ENCODE measurements at places on chromosomes 2 and 18.

GRCh38 chr2:150062416-150062815, 425.1 kb downstream of the RND3 start:
- no peak for DNase-seq

GRCh38 chr2:37283207-37283606, 41.4 kb downstream of the PRKD3 start:
- no peak for DNase-seq

- DNase-seq: no peak
Observed at GRCh38 chr2:197251163-197251562, 59.4 kb downstream of the ANKRD44 start.

DNA sequence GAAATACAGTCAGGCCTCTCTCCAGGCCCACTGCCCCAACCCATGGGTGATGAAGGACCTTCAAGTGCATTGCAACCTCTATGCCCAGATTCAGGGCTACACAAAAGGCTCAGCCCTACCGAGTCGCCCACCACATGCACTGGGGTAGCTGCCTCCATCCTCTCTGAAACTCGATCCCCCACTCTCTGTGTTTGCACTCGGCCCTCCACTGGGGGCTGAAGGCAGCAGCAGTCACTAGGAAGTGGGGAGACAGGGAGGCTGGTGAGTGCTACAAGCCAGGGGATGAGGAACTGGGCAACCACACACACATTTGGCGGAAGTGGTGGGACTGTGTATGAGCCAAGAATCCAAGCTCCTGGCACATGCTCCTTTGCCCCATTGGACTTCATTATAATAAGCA, 94.6 kb downstream of the CERS6 start:
- DNase-seq: no peak

DNA sequence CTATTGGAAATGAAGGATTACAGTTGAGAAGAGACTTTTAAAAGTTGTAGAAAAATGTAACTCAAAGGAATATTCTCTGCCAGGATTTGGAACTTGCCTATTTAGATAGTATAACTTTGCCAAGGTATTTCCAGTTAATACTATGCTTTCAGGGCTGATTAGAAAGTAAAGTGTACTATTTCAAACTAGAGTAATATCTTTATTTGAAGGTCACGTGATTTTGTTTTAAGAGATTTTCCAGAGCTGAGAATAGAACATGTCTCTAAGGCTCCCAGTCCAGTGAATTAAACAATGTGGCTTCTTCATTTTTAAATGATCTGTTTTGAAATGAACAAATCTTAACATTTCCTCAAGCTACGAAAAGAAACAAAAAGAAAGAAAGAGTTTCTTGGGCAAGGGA, 53.9 kb downstream of the CCDC148 start:
- no peak for DNase-seq

GRCh38 chr2:86542814-86543213, 20.4 kb downstream of the CHMP3 start:
- no peak for DNase-seq

DNA sequence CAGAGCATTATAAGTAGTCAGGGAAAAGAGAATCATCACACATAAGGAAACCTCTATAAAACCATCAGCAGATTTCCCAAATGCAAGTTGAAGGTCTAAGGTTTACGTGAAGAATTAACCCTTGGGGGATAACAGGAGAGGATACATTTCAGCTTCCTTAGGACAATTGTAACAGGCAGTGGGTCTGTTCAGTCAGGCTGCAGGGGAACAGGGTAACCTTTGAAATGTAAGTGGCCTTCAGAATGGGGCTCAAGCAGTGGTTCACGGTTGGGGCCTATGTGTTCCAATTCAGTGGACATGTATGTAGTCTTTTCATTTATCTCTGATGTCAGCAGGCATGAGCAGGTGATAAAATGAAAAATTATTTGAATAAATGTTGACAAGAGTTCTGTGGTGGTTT, 139.3 kb downstream of the EML6 start:
- no peak for DNase-seq

- DNase-seq: peak; percentile 20
Observed at GRCh38 chr2:28356095-28356911, 36.4 kb upstream of the FOSL2 start.

DNA sequence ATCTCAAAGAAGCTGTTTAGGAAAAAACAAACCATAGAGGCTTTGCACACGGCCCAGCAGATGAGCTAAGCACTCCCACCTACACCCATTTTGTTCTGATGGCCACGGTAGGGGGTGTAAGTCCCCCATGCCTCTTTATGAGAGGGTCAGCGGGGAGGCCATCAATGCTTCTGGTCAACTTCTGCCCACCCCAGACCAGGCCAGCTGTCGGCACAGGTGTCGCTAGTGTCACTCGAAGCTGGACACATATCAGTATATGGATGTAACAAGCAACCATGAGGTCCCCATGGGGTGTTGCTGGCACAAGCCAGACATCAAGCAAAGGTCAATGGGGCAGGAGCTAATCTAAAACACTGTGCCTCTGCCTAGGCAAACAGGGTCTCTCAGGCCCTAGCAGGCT, 23.7 kb upstream of the SLC35F6 start:
- no peak for DNase-seq

GRCh38 chr2:164756773-164757172, 84.8 kb downstream of the COBLL1 start:
- DNase-seq: no peak

DNA sequence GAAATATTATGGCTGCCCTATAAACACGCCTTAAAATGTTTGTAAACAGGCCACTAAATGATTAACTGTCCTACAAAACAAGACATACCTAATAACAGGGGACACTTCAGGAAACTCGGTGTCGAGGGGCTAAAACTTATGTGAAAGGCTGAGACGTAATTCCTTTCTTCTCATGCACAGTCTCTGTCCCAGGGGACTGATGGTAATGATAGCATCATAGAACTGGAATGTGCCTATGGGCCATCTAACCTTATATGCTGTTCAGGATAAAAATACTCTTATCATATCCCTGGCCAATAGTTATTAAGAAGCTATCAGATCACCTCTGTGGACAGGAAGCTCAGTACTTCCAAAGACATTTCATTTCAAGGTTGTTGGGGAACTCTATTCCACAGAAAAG, 252.6 kb upstream of the RASGRP3 start:
- no peak for DNase-seq

- DNase-seq: no peak
Observed at GRCh38 chr2:3126911-3127621, 250.6 kb downstream of the EIPR1 start.

DNA sequence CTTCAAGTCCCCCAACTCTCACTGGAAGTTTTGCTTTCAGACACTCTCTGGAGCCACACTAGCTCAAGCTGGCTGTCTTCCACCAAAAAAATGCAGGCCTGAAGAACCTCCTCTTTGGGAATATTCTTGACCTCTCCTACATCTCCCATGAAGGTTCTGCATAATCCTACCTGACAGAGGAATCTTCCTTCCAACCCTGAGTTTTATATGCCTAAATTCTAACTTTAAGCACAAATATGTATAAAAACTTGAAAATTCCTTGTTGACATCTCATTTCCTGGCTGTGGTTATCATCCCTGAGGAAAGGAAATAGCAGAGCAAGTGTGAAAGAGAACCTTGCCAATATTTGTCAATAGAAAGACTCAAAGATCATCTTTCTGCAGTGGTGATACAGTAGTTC, 249.0 kb downstream of the LPIN1 start:
- DNase-seq: no peak

DNA sequence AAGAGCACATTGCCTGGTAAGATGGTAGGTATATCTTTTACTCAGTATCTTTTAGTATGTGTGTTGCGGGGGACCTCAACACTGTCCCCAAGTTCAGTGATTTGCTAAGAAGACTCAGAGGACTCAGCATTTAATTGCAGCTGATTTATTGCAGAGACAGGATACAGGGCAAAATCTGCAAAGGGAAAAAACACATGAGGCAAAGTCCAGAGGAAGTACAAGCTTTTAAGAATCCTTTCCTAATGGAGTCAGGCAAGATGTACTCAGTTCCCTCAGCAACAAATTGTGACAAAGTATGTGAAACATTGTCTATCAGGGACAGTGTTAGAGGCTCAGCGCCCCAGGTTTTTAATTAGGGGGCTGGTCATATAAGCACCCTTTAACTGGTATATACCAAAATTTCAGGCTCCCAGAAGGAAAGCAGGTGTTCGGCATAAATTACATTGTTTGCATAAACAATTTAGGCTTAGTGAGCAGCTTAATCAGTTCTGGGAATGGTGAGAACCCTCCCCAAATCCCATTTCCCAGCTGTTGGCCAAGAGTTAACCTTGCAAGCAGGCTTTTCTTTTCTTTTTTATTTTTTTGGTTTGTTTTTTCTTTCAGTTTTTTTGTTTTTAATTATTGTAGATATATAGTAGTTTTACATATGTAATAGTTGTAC, 41.7 kb downstream of the RAB3GAP1 start:
- no peak for DNase-seq

GRCh38 chr2:156147594-156148330, 184.8 kb downstream of the NR4A2 start:
- no peak for DNase-seq

DNA sequence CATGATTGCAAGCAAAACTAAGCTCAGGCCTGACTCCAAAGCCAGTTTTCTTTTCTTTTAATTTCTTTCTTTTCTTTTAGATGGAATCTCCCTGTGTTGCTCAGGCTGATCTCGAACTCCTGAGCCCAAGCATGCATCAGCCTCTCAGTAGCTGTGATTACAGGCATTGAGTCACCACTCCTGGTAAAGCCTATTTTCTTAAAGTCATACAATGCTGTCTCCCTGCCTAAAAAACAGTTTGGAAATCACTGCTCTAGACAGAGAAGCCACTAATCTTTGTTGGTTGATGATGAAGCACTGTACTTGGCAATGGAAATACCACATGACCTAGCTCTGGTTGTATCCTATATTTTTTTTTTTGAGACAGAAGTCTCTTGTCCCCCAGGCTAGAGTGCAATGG, 33.1 kb upstream of the ZNF532 start:
- DNase-seq: no peak

DNA sequence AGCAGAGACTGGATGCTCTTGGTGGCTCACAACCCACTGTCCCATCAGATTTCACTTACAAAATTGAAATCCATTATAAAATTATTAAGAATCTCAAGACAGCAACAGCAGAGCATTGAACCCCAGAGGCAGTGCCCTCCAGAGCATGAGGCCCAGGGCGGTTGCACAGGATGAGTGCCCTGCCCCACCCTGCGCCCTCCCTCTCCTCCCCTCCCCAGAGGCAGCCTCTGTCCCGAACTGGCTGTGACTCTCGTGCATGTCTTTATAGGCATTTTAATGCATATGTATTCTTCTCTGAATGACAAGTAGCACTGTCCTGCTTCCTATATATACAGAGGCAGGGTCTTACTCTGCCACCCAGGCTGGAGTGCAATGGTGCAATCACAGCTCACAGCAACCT, 10.4 kb downstream of the MFSD2B start:
- no peak for DNase-seq

GRCh38 chr18:63245600-63245999, 74.0 kb downstream of the BCL2 start:
- no peak for DNase-seq

DNA sequence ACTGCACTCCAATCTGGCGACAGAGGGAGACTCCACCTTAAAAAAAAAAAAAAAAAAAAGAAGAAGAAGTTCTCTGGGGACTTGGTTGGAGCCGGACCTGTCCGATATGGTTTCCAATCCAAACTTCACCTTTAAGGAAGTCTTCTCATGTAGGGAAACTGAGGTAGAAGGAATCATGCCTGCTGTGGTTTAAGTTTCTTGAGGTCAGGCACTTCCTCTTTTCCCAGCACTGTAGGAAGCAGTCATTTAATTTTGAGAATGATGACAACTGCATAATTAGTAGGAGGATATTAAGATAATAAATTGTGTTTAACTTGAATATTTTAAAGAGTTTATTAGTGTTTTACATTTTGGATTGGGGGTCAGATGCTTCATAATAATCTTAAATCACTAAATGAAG, 62.9 kb downstream of the KCNE4 start:
- no peak for DNase-seq

- DNase-seq: no peak
Observed at GRCh38 chr2:181776336-181776735, 96.0 kb upstream of the NEUROD1 start.

- no peak for DNase-seq
Observed at GRCh38 chr18:62102221-62102620, 84.6 kb downstream of the PIGN start.

DNA sequence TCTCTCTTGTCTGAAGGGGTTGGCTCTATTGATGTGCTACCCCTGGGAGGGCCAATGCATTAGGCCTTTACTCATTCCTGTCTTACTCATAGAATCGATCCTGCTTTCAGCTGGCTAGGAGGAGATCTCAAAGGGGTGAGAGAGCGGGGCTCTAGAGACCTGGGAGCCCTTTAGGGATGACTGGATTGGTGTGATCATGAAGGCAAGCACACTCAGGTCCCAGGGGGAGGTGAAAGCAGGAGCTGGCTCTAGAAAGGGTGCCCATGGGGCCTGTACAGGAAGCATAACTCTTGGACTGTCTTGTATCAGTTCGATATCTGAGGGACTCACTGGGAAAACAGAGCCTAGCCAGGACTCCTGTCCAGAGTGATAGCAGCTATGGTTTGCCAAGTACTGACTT, 47.8 kb downstream of the INPP4A start:
- no peak for DNase-seq

DNA sequence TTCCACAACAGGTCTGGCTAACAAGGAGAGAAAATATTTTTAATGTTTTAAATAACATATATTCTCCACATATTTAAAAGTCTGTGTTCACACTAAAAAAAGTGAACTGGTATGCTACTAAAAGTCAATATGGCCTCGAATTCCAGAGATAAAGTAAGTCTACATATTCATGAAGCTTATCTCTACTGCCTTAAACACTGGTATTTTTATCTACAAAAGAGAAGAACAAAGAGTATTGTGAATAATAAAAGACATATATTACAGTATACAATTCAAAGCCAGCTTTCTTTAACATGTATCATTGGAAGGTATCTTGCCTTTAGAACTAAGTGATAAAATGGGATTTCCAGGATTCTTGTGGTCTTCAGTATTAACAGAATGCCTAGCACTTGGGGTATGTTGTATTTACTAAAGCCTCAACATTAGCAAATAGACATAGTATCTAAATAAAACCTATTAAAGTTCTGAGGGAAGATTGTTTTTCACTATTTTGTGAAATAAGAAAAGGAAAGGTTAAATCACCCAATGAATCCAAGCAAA, 302.8 kb upstream of the CCDC68 start:
- no peak for DNase-seq

- DNase-seq: no peak
Observed at GRCh38 chr2:80461505-80462197, 157.1 kb upstream of the LRRTM1 start.

DNA sequence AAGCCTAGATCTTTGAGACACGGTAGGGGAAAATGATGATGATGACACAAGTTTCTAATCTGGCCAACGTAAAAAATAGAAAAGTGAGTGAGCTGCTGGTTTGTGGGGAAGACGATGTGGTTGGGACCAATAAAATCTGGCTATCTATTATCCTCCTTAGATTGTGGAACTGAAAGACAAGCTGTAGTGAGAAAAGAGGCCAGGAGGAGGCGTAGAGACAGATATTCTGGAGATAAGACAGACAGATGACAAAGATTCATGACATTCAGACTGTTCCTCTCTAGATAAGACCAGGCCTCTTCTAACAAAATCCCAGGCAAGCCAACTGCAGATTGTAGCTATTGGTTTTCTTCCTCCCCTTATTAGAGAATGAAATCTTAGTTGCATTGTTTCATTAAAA, 376.3 kb upstream of the UBE2E3 start:
- no peak for DNase-seq
